ENCODE measurements at places on chromosomes 4 and X.

GRCh38 chr4:36115312-36115711 lies 129.0 kb downstream of the ARAP2 start:
- no peak for DNase-seq

- no peak for DNase-seq
These were observed 73.5 kb downstream of the IRF2 start for GRCh38 chr4:184400891-184401290.

GRCh38 chr4:55834086-55834795 lies 14.7 kb downstream of the EXOC1L start:
- DNase-seq: no peak

DNA sequence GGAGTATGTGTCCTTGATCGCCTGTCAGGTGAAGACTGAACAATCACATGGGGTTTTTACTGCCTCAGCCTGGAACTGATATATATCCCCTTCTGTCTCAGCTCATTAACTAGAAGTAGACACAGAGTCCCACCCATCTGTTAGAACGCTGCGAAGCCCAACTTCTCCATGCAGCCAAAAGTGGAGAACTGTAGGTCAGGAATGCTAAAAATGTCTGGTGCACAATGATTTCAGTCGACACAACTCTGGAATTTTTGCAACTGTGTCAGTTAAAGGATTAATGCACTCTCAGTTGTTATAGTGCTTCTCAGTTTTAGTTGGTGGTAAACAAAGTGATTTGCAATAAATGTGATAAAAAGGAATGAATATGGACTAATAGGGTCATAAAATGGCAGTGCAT lies 287.2 kb downstream of the INPP4B start:
- no peak for DNase-seq

- DNase-seq: no peak
These were observed 5.4 kb upstream of the KIAA0232 start for GRCh38 chr4:6776920-6777635.

DNA sequence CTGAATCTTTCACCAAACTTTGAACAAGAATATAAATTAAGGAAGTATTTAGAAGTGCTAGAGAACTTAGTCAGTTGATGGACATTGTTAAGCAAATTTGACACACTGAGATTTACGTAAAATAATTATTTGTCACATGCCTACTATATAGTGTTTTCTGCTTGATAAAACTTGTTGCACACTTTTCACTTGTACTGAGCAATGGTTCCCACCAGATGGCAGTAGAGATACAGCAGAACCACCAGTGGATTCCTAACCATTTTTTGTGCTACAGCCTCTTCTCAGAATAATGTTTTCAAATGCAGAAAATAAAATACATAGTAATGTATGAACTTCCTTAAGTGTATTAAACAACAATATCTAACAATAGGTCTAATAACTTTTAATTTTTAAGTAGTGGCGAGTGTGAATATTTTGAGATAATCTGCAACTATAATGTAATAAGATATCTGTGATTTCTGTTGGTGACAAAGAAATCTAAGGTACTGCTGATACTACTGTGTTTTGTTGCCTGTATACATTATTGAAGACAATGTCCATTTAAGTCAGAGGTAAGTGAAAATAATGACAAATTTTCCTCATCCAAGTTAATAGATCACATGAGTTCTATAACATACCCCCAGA lies 81.2 kb downstream of the APOOL start:
- no peak for DNase-seq

DNA sequence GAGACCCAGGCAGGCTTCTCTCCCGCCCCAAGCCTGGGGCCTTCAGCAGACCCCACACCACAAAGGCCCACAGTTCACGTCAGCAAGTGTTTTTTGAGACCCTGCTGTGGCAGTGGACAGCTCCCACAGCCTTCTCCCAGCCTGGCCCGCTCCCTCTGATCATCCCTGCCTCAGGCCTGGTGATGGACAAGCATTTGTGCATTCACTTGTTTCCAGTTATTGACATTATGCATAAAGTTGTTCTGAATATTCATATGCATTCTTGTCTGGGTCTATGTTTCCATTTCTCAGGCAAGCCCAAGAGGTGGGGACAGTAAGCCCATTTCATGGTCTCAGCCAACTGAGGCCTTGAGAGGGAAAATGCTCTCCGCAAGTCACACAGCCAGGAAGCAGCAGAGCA lies 14.7 kb downstream of the TRO start:
- no peak for DNase-seq
